ENCODE measurements at places on chromosomes 7 and 10.

GRCh38 chr10:92942226-92942625, 93.9 kb downstream of the EXOC6 start:
- no peak for DNase-seq

DNA sequence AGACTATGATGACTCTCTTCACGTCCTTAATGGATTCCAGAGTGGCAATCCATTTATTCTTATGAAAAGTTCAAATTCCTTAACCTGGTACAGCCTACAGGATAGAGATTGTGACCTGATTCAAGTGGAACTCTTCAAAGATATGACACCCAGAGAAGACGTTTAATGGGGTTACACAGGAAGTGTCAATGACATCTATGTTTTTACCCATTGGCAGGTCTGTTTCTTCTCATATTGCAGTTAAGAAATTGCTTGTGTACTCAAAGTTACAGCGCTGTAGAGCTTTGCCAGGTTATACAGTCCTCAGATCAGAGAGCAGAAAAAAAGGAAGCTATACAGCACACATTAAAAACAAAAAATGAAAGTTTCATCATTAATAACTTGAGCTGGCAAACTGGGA, 367.4 kb downstream of the THSD7A start:
- DNase-seq = no peak

- DNase-seq = no peak
These were observed 133.8 kb upstream of the AGR3 start for GRCh38 chr7:17015598-17016031.

DNA sequence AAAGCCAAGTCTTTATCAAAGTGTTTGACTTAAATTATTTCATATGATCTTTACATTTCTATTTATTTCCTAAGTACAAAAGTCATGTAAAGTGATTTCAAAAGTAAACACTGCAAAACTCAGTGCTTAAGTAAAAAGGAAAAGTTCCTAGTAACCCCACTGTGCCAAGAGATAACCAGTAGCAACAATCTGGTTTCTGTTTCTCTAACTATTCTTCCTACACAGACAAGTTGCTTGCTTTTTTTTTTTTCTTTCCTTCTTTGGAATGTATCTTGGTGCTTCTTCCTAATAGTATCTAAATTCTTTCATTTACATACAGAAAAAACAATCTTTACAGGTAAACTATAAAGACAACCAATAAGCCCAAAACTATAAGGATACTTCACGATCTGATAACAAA, 3.1 kb downstream of the JCAD start:
- DNase-seq = no peak

- DNase-seq = no peak
These were observed 6.1 kb upstream of the CPA4 start for GRCh38 chr7:130286881-130287280.

GRCh38 chr7:47826754-47827153, 121.5 kb downstream of the PKD1L1 start:
- DNase-seq = no peak

DNA sequence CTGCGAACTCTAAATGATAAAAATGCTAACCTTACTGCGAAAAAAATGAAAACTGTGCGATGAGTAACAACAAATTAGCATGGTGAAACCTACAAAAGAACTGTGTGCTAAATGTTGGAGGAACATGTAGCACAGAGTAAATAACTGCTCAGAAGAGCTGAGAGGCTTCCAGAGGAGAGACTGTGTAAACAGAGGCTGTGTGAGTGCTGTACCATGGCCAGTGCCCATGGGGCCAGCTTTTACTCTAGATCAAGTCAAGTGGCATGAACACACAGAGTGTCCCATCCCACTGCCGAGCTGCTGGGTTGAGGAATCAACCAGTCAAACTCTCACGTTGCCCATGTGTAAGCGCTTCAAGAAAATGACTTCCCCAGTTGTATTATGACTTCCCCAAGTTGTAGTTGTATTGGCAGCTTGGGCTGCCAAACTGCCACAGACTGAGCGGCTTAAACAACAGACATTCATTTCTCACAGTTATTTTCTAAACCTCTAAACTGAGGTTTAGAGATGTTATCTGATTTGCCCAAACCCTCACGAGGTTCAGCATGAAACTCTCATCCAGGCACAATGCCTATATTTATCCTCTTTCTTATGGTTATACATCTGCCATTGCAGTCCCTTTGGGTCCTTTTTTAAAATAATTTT, 270.7 kb downstream of the ABCA13 start:
- no peak for DNase-seq

GRCh38 chr7:4470246-4470645, 211.8 kb upstream of the FOXK1 start:
- DNase-seq = no peak

- no peak for DNase-seq
These were observed 1.3 kb downstream of the PFKFB3 start for GRCh38 chr10:6204063-6204340.

- DNase-seq = no peak
These were observed 79.4 kb upstream of the FEZF1 start for GRCh38 chr7:122383934-122384333.

DNA sequence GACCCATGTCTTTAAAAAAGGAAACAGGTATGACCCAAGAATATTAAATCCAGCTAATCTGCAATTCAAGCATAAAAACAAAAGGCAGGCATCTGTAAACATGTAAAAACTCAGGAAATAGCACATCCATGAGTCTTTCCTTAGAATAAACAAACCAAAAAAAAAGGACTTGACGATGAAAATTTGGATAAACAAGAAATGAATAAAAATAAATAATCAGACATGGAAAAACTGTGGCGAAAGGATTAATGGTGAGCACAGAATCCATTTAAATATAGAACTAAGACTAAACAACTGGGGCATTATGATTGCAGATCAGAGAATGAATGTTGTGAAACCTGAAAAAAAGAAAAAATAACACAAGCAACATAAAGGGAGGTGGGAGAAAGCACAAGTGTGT, 170.1 kb downstream of the DOCK4 start:
- DNase-seq = no peak

- no peak for DNase-seq
These were observed 9.9 kb upstream of the FAM180A start for GRCh38 chr7:135758531-135758932.

DNA sequence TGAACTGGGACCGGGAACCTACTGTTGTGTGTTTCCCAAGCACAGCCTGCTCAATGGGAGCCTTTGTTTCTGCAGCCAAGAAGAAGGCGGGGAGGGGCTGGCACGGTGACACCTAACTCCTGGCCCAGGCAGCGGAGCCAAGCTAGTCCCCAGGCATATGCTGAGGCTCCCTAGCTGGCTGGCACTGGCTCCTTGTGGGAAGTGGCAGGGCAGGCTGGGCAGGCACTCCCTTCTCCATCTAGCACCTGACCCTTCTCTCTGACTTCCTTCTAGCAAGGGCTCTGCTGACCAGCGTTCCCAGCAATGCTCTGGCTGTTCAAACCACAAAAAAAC, 325.0 kb downstream of the PLXNA4 start:
- DNase-seq = no peak

GRCh38 chr10:28910956-28911355, 233.6 kb downstream of the BAMBI start:
- DNase-seq = peak; percentile 58

GRCh38 chr7:96327429-96327828, 5.5 kb upstream of the SLC25A13 start:
- no peak for DNase-seq

Data from muscle of arm (tissue), 14 donors.